ENCODE measurements at places on chromosomes 6 and 20.

- no peak for DNase-seq
Observed at GRCh38 chr20:58883241-58883691, 30.8 kb downstream of the GNAS start.

- no peak for DNase-seq
Observed at GRCh38 chr6:48426636-48427035, 315.6 kb upstream of the PTCHD4 start.

- no peak for DNase-seq
Observed at GRCh38 chr6:147905711-147906110, 397.2 kb downstream of the SAMD5 start.

- DNase-seq = peak; percentile 77
Observed at GRCh38 chr6:155418017-155418761, 37.5 kb downstream of the NOX3 start.

DNA sequence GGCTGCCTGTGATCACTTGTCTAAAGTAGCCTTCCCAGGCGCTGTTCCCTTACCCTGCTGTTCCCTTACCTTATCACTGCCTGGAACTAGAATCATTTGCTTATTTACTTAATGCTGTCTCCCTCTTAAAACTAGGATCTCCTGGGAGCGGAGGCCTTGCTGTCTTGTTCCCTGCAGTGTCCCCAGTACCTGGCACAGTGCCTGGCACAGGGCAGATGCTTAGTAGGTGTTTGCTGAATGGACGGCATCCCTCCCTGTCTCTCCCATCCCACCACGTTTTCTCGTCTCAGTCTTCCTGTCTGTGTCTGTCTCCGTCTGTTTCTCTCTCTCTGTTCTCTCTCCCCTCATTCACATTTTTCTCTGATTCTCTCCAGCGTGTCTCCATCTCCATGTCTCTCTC, 99.9 kb upstream of the MYL9 start:
- DNase-seq = no peak

GRCh38 chr6:90356012-90356421, 59.4 kb upstream of the BACH2 start:
- no peak for DNase-seq

GRCh38 chr6:150091476-150091875, 22.6 kb upstream of the ULBP3 start:
- DNase-seq = no peak

GRCh38 chr20:1775117-1775516, 117.5 kb upstream of the SIRPG start:
- no peak for DNase-seq

DNA sequence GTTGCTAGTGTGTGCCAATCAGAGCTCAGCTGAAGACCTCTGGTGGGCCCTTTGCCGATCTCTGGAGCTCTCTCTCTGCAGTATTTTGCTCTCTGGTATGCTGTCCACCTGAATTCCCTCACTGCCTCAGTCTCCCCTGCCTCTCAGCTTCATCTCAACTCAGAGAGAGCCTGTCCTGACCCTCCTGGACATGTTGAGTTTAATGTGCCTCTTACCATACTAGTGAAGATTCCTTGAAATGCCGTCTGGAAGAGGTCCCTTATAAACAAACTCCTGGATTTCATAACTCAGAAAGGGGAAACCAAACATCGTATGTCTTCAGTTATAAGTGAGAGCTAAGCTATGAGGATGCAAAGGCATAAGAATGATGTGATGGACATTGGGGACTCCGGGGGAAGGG, 231.1 kb upstream of the ZNF217 start:
- no peak for DNase-seq

GRCh38 chr6:7685276-7685675, 40.6 kb upstream of the BMP6 start:
- no peak for DNase-seq

GRCh38 chr6:12882761-12883290, 166.3 kb downstream of the PHACTR1 start:
- DNase-seq = no peak

DNA sequence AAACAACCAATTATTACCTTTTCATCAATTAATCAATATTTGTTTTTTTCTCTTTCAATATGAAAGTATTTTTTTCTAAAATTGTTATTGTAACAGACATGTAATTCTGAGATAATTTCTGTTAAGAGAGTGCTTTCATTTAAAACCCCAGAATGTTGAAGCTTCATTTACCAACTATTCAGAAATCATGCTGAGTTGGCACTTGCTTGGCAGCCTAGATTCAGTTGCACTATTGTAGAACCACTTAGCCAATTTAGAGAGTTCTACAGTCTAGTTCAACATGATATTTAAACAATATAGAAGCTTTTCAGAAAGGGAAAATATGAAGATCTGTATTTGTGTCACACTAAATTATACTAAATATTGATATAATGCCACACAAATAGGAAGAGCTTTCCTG, 56.1 kb upstream of the NKAIN2 start:
- DNase-seq = no peak

DNA sequence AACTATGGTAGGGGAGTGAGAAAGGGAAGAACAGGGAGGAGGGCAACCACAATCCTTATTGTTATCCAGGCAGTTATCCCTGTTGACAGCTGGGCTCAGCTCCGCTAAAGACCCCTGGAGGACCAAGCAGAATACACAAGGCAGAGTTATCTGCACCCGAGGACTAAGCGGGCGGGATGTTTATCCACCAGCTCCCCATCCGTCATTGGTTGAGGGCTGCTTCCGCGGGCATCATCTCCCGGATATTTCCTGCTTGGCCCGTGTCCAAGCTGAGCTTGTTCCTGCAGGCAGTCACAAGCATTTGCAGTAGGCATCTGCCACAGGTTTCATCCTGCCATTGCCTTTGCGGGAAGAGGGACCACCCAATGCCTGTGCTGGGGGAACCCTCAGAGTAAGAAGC, 102.1 kb downstream of the DLGAP4 start:
- no peak for DNase-seq

- DNase-seq = no peak
Observed at GRCh38 chr6:14849185-14849584, 396.7 kb upstream of the JARID2 start.

GRCh38 chr6:7402716-7403115, 13.1 kb downstream of the RIOK1 start:
- DNase-seq = no peak

DNA sequence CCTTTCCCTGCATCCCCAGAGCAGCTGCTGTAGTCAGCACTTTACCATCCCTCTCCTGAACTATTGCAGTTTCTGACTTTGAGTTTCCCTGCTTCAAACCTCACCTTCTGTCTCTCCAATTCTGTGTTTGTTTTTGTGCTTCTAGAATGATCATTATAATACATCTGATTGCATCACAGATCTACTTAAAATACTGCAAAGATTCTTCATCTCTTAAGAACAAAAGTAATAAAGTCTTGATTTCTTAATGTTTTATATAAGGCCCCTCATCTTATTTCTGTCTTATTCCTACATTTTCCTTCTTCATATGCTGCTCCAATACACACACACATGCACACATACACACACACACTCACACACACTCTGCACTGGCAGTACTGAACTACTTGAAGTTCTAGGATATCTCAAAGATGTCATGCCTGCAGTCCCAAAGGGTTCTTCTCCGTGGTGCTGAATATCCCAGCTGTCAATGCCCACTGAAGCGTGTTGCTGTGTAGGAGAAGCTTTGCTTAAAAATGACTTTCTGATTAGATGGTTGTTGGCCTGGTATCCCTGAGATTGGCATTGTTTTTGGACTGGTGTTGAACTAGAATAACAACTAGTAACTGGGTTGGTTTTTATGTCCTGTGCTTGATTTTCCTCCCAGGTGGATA, 97.2 kb downstream of the MAP3K4 start:
- DNase-seq = no peak

DNA sequence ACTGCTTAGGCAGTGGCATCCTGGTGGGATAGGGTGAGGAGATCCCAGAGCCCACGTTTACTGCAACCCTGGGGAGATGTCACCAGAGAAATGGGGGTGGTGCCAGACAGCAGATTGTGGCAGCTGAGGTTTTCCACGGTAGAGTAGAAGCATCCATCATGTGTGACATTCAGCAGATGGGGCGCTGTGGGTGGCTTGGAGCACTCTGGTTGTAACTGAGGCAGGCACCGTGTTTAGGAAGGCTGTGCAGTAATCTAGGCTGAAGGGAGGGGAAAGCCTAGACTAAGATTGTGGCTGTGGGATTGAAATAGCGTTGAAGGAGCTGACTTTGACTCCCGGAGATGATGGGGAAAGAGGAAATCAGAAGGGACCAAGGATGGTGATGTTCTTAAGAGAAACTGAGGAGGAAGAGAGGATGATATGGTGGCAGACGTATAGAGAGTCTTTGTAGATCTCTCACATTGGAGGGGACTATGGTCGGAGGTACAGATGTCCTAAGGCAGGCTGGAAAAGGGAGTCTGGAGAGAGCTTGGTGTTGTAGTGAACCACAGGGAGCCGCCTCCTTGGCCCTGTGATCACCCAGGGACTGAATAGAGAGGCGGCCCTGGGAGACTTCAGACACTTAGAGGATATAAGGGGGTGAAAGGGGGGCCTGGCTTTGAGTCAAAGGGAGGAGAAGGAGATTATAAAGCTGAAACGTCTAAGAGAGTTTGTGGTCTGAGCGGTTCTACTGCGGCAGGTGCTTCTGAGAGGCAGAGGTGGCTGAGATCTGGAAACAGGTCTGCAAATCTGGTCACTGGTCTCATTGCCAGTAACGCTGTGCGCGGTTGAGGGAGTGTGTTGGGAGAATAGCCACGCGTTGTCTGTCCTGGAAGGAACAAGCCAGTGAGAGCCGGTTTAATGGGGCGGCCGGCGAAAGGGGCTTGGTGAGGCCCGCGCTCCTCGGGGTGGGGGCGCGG, 792 bp upstream of the MICA start:
- DNase-seq = no peak

- DNase-seq = no peak
Observed at GRCh38 chr6:41937861-41938574, 3.6 kb downstream of the CCND3 start.

- no peak for DNase-seq
Observed at GRCh38 chr6:134425513-134425912, 107.6 kb upstream of the SGK1 start.

DNA sequence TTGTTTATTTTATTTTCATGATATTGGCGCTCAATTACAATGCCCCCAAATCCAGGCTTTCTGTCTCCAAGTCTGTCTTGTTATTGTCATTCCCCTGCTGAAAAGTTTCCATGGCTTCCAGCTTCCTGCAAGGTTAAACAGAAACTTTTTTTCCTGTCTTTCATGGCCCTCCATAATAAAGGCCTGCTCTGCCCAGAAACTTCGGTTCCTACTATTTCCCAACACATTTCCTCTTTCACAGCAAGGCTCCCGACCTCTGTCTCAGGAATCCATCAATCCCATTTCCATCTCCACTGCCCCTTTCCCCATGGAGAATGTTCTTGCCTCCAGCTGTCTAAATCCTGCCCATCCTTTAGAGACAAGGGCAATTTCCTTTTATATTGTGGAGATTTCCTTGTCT, 365.2 kb upstream of the JARID2 start:
- DNase-seq = no peak

GRCh38 chr6:52416629-52417151, 3.5 kb upstream of the EFHC1 start:
- peak; percentile 52 for DNase-seq

DNA sequence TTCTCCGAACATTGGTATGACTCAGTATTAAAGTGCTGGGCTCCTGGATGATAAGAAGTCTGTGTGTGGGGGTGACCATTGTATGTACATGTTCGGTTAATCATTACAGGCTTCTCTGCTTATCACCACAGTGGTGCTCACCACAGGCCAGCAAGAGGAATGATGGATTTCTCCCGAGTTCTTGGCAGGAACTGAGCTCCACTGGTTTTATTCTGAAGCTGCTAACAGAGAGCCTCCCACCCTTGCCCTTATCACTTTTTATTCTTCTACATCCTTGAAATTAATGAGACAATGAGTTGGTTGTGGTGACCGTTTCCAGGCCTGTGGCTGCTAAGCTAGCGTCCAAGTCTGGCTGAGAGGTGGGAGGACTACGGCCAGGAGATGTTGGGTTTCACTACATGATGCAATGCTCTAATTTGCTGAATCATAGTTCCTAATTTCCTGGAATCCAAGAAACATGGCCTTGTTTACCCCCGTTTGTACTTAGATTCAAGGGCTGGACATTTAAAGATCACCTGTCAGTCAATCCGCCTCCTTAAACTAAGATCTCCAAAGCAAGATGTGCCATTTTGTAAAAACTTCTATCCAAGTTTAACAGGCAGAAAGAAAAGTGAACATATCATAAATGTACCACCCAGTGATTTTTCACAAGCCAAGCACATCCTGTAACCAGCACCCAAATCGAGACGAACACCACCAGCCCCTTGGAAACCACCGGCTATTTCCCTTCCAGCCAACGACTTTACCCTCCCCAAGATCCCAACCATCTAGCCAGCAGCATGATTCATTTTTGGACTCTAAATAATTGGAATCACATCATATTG, 172.5 kb downstream of the FOXA2 start:
- DNase-seq = no peak

DNA sequence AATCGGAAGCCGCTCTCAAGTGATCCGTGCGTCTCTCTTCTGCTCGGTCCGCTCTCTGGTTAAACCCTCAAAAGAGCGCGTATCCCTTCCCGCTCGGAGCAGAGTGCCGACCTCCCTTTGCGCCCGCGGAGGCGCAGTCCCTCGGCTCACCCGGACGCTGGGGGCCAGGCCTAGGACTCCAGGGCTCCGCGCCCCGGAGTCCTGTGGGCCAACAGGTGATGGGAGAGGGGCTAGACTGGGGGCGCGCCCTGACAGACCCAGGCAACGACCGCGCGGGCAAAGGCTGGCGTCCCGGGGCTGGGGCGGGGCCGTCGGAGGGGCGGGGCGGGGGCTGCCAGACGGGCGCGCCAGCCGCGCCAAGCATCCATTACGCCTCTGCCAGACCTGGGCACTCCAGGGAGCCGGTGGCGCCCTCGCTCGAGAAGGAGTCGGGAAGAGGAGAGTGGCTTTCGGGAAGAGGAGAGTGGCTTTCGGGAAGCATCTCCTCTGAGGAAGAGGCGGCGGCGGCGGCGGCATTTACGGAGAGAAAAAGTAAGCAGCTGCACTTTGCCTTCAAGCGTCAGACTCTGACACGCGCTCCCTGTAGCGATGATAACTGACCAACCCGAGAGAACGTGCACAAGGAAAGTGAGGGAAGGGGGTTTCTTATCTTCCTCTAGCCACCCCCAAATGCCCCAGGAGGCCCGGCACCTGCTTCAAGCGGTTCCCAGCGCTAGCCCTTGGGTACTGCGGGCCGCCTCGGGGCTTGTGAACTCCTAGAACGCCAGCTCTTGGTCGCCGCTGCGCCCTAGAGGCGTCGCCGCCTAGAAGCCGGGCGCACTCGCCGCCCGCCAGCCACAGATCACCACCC, 2.6 kb downstream of the EPHA7 start:
- no peak for DNase-seq
